ENCODE measurements at places on chromosomes 6 and 20.
A peak's percentile ranks its signal among the peaks of the same experiment; 100 is the strongest.

GRCh38 chr6:37432590-37432915, 468 bp upstream of the CMTR1 start:
- no peak for DNase-seq

DNA sequence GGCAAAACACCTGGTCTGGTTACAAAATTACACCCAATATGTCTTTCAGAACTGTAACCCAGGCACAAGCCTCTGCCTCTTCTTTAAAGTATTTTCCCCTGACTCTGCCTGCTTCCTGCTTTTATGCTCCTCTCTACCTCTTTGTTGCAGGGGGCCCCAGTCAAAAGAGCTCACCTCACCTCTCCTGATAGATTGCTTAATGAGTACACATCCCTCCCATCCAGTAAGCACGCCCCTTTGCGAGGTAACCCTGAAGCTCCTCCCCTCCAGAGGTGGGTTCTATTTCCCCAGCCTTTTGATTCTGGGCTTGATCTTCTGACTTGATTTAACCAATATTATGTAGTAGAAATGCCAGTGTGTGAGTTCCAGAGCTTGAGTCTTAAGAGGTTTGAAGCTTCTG, 56.6 kb upstream of the EYA2 start:
- DNase-seq: no peak

DNA sequence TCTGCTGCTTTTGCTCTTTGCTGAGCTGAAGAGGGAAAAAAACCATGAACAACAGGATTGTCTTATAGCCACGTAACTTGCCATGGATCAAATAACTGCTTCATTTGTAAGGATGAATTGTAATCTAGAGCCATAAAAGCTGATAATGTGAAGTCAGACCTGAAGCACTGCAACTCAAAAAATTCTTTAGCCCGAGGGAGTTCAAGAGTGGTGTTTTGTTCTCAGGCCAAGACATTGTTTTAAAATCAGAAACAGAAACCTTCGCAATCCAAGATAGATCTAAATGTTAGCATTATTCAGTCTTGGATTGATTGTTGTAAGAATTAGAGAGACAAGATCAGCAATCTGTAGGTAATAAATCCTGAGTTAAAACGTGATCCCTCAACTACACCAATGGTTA, at the start of gene TRAPPC3L:
TSS of gene TRAPPC3L (minus strand) at position 34 of the 400 bp plus-strand sequence. CDS start 170 bp downstream, outside the sequence.
- DNase-seq: no peak

DNA sequence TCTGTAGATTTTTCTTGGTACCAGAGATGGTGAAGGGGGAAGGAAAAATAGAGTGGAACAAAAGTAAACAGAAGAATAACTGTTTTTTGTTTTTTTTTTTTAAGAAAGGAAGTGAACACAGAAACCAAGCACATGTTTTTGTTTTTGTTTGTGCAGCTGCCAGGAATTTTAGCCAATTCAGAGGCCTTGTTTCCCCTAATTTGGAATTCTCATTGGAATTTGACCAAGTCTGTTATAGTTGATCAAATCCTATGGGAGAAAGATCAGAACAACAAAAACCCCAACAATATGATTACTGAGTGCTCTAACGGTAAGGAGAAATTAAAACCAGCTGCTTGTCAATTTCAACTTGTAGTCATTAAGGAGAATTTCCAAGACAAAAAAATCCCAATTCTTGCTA, 18.2 kb upstream of the IL22RA2 start:
- no peak for DNase-seq

- no peak for DNase-seq
These were observed 2.6 kb upstream of the RSPH3 start for GRCh38 chr6:159002432-159003155.

DNA sequence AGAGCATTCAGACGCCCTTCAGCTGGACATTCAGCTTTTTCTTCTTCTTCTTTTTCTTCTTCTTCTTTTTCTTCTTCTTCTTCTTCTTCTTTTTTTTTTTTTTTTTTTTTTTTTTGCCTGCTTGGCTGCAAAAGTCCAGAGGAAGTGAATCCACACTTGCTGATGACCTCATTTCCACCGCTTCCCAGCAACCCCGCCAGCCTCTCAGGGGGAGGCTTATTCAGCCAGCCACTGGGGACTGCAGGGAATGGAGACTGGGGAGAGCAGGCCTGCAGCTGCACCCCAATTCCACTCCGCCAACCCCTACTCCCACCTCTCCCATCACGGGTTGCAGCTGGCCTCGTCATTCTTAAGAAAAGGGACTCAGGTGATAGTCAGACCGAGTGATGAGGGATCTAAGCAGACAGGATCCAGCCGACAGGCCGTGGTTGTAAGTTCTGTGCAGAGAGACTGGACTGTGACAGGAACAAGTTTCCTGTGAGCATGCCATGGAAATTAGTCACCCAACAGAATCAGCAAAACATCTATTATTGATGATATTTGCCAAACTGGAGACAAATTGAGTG, 59.0 kb upstream of the QKI start:
- no peak for DNase-seq

- peak; percentile 5 for DNase-seq
These were observed 68.0 kb downstream of the PLAGL1 start for GRCh38 chr6:143940011-143940597.

DNA sequence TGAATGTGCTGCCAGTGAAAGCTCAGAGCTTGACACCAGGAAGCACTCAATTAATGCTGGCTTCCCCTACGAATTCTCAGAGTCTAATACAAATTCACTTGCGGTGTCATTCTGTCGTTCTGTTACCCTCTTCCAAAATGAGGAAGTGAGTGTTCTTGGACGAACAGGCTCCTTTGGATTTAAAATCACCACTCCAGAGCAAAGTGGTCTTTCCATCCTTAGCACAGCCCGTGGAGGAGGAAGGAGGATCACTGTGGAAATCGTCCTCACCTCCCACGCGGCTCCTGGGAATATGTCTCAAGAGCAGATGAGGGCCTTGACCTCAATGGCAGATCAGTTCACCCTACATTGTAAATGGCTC, 41.7 kb downstream of the RIOK1 start:
- no peak for DNase-seq

- no peak for DNase-seq
These were observed 82.2 kb upstream of the PAX1 start for GRCh38 chr20:21623074-21623780.

- no peak for DNase-seq
These were observed 20.2 kb upstream of the CD93 start for GRCh38 chr20:23106271-23106851.

GRCh38 chr20:48285656-48286055, 500.4 kb upstream of the SULF2 start:
- DNase-seq: no peak

DNA sequence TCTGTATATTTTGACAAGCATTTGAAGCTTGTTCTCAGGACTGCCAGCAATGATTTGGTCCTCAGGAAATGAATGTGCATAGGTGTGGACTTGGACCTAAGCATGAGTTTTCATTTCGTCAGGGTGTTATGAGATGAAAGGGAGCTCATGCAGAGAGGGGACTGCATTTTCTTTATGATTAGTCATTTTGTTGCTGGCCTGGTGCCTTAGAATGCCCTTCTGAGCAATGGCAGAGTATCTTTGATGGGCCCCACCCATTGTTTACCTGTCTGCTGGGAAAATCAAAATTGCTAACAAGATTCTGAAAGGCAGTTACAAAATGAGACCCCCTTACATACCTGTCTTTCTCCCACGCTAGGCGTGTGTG, 51.5 kb upstream of the MTHFD1L start:
- no peak for DNase-seq

- no peak for DNase-seq
These were observed 43.7 kb upstream of the TULP4 start for GRCh38 chr6:158268361-158269147.

DNA sequence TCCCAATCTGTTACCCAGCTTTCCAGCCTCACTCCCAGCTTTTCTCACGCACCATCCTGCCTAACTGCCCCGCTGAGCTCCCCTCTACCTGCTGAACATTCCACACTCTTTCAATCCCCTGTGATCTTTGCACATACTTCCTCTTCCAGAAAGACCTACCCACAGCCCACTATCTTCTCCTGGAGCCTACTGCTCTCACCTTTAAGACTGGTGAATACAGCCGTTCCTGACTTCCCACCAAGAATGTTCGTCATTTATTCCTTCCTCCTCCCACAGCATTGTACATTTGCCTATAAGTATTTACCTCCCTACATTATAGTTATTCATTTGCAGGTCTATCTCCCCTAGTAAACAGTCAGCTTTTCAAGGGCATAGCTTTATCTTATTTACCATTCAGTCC, 61.9 kb upstream of the MBOAT1 start:
- no peak for DNase-seq

- no peak for DNase-seq
These were observed 172.2 kb downstream of the AIG1 start for GRCh38 chr6:143232849-143233248.

DNA sequence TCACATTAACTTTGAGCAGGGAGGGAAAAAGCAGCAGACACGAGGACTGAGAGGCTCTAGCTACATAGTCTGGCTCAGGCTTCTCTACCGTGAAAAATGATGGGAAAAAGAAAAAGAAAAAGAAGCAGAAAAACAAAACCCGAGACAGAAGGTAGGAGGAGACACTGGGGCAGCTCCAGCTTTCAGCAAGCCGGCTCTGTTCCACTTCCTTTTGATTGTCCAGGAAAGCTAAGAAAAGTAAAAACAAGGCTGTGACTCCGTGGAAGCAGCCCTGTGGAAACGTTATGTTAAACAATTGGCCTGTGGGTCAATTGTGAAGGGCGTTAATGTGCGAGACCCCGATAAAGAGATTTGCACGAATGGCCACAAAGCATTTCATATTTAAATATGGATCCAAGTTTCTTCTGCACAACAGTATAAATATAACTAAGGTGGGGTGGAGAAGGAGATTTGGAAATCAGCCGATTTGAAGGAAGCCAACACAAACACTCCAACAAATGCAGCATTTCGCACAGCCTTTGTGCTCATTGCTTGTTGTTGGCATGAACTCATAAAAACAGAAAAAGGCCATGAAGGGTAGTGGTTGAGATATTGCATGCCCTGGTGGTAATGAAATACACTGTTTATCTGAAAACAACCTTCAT, 236.9 kb upstream of the JAG1 start:
- no peak for DNase-seq

GRCh38 chr6:53055873-53056272, 9.3 kb upstream of the FBXO9 start:
- no peak for DNase-seq

DNA sequence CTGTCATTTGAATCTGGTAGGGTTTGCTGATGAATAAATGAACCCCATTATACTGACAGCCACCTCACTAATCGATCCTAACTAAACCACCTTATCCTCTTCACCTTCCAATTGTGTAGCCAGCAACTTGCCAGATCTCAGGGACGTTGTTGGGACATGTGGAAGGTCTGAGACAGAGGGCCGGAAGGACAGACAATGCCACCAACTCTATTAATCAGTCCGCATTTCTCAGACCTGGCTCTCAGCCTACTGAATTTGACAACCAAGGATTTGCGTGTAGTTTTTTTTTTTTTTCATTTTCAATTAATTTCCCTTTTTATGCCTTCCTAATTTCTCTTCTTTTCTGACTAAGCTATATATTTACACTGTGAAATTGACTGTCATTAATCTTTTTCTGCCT, 122.5 kb downstream of the CARMIL1 start:
- no peak for DNase-seq

DNA sequence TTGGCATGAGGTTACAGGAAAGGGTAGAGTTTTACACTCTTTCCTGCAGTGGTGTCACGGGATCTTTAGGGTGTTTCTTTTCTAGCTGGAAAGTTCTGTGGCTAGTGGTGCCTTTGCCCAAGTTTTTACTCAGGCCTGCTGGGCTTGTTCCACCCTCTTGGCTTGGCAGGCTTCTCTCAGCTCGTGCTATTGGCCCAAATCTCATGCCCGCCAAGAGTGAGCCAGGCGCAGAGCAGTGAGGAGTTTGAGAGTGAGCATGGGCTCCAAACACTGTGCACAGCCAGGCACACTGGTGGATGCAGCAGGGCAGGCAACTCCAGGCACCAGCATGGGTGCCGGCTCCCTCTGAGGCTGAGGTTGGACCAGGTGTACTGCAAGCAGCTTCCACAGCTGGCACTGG, 206.5 kb downstream of the SAMD5 start:
- DNase-seq: no peak

GRCh38 chr6:75386050-75386770, 101.6 kb upstream of the TMEM30A start:
- no peak for DNase-seq

DNA sequence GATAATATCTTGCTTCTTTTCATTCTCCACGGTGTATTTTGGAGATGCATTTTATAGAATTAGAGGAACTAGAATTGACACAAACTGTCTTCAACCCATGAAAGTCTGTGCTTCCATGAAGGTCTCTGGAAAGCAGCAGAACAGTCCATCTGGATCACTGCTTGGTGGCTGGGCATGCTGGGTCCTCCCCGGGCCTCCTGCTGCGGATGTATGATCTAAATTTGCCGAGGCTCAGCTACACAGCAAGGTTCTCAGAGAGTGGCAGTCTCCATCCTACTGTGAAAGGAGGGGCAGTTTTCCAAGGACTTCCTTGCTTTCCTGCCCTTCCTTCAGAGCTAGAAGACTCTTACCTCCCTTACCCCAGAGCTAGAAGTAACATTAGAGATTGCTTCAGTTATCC, 15.1 kb downstream of the PKIG start:
- no peak for DNase-seq

GRCh38 chr6:154414021-154414813, 57.6 kb upstream of the IPCEF1 start:
- DNase-seq: no peak

DNA sequence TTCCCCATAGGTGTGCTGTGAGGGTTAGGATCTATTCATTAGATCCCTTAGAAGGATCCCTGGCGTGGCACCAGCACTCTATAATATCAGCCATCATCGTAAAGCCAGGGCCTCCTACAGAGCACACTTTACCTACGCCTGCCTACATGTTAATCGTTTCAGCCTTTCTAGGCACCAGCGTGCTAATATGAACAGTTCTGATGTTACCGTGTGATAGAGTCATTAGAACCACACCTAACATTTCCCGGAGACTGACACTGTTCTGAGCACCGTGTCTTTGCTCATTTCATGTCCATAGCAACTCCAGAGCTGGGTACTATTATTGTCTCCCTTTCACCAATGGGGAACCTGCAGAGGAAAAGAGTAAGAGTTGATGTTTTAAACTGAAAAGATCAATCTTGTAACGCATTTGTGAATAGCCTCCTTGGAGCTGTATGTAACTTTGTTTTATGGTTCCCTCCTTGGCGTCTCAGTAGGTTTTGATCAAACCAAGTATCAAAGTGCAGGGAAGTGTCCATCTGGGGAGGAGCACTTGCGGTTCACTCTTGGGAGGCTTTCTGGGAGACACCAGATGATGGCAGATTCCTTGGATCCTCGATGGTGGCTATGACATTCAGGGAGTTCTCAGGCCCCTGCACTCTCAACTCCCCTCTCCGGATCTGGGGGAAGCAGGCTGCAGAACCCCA, 73.8 kb upstream of the KCNG1 start:
- DNase-seq: no peak

- DNase-seq: no peak
These were observed 78.2 kb upstream of the DST start for GRCh38 chr6:56720882-56721281.

GRCh38 chr20:59007665-59008511, 834 bp upstream of the CTSZ start:
- DNase-seq: no peak

DNA sequence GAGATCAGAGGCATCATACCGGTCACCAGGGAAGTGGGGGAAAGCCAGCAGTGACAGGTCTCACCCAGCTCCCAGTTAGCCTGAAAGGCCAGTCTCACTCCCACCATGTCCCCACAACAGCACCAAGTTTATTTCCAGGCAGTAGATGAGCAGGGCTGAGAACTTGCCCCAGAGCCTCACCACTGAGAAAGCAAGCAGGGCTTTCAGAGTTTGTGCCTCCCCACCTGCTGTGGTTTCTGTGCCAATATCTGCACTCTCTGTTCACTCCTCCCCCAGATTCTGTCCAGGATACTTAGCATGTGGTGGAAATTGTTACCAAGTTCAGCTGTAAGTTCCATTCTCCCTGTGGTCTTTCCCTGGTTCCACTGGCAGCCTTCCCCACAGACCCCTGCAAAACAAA, 255.0 kb upstream of the HTR1E start:
- DNase-seq: no peak

All from stimulated activated CD8-positive, alpha-beta memory T cell treated with anti-CD3 and anti-CD28 coated beads, Interleukin-15, amount 100 ng/mL, for 4 hours (primary cell).